Dorsolateral prefrontal cortex (tissue), 122 donors: ENCODE measurements at places on chromosomes 13 and 19.
A peak's percentile ranks its signal among the peaks of the same experiment; 100 is the strongest.

- no peak for DNase-seq
Measured at GRCh38 chr19:34265221-34265650, 10.9 kb downstream of the GARRE1 start.

DNA sequence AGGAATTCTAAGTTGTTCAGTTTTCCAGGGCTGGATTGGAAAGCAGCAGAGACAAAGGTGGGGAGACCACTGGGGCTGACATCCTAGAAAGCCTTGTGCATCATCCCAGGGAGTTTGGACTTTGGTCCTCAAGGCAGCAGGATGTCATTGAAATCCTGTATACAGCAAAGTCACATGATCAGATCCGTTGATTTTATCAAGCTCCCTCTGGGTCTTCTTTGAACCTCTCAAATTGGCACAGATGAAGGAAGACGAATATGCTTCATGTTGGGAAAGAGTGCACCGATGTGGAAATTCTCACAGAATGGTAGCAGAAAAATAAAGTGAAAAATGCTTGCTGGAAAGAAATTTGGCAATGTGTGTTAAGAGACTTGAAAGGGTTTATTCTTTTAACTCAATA lies 149.8 kb upstream of the TMTC4 start:
- no peak for DNase-seq

DNA sequence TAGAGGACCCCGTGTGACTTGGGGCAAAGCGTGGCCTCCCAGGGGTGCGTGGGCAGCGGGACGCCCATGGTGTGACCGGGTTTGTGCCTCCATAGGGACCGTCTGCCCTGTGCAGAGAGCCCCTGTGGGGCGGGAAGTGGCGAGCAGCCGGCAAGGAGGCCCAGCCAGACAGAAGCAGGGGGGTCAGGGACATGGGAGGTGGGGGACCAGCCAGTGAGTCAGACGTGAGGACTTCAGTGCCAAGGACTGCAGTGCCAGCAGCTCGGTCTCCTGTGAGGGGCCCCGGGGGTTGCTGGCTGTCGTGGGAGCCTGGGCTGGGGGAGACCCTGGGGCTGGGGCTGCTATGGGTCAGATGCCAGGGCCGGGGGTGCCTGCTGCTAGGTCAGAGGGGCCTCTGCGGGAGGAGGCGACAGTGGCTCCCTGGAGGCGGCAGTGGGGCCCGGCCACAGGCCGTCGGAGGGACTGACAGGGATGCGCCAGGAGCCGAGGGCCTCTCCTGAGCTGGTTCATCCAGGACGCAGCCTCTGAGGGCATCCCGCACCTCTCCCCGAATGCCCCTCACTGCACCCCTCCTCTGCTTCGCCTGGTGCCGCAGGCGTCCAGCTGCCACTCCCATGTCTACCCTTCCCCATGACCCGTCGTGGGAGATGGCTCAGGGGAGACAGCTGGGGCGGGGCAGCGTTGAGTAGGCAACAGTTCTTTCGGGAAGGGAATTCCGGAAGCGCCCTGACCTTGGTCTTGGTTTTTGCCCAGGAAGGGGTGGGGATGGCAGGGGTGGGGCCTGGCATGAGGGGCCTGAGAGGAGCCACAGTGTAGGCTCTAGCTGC lies 80.0 kb downstream of the KDM4B start:
- DNase-seq, result no peak

DNA sequence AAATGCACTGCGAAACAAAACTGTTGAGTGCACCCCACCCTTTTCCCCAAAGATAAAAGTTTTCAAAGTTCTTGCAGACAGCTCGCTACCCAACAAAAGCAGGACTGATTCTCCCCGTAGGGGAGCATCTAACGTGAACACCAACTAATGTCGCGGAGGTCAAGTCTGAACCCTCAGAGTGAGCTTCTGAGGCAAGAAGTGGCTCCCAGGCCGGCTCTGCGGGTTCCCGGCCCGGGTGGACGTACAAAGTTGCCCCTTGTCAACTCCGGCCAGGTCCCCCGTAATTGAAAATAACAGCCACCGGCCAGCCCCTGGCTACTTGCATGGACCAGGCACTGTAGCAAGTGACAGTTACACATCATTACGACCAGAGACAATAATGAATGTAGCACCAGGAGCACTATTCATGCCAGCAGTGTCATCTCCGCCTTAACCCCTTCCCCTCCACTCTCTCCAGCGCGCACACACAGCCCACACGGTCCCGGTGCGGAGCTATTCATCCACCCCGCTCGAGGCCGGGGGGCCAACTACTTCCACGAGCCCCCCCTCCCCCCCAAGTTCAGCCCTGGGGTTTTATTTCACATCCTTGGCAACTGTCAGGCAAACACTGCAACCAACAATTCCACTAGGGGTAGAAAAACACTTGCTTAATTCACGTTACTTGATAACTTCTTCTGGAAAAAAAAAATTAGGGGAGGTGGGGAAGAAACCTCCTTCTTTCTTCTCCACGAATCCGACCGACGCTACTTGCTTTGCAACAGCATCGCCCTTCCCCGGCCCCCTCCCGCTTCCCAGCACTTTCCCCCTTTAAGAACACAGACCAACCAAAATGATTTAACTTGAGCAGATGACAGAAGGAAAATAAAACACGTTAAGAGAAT lies 1.2 kb downstream of the KLF12 start:
- peak; percentile 23 for DNase-seq

DNA sequence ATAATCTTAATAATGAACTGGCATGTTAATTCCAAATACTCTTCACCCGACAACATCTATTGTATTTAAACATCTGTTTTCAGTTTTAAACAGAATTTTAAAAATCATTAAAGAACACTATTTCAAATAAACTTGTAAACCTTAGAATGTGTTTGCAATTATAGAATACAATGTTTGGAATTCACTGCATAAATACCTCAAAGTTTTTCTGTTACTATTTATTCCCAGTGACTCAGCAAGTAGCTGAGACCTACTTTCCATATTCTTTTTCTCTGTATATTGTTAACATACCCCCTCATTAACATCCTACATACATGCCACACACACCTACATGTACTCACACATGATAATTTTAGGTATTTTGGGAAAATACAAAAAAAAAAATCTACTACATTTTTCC lies 1134.3 kb downstream of the SLITRK1 start:
- DNase-seq, result no peak

DNA sequence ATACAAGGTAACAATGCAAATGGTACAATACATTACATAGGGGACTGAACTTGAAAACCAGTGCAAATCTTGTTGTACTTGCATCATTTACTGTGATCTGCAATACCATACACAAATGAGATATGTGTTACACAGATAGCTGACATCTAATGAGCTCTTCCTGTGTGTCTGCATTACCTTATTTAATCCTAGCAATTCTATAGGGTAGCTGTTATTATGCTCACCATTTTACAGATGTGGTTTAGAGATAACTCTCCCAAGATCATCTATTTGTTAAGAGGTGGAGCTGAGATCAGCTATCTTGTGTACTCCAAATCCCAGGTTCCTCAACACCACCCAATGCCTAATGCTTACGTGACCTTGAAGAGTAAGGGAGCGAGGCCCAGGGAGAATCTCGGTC lies 21.4 kb upstream of the SERP2 start:
- DNase-seq, result no peak

DNA sequence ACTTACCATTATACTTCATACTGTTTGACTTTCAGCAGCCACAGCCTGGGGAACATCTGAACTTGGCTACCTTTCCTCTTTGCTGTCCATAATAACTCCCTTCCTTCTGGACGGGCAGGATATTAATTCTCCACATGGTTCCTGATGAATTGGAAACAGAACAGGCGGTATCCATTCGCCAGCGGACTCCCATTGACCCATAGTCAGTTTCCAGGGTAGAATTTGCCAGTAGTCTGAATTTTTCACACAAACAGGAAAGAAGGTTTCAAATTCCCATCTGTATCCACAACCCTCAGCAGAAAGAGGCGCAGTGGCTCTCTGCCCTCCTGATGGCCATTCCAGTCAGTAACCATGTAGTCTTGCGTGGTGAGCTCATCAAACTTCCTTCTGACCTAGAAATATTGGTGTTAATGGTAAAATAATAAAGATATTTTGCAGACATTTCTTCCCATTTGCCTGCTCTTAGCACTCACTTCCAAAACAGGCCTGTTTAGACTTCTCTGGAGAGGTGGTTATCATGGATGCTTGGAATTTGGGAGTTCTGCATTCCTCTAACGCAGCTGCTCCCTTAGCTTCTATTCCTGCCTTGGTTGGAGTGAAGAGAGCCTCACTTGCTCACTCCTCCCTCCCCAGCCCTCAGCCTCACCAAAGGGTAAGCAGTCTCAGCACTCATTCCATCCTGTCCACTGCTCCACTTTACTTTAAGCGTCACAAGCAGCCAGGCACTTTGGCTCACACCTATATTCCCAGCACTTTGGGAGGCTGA lies 75.0 kb upstream of the OXGR1 start:
- DNase-seq, result no peak

- DNase-seq, result no peak
Measured at GRCh38 chr19:21028969-21029268, 8.5 kb downstream of the ZNF430 start.

GRCh38 chr19:46471116-46471733 lies at the start of gene PNMA8A:
PNMA8A (minus strand) TSS chr19:46471563; CDS start chr19:46471035, 528 bp downstream.
- peak; percentile 72 for DNase-seq

GRCh38 chr19:44807652-44808462 lies 1.0 kb upstream of the BCAM start:
- no peak for DNase-seq

- no peak for DNase-seq
Measured at GRCh38 chr13:26299168-26299750, 45.3 kb downstream of the CDK8 start.

GRCh38 chr13:105446197-105446596 lies 1089.3 kb downstream of the EFNB2 start:
- DNase-seq, result no peak

GRCh38 chr13:99648066-99648665 lies 146.9 kb downstream of the TM9SF2 start:
- DNase-seq, result no peak

DNA sequence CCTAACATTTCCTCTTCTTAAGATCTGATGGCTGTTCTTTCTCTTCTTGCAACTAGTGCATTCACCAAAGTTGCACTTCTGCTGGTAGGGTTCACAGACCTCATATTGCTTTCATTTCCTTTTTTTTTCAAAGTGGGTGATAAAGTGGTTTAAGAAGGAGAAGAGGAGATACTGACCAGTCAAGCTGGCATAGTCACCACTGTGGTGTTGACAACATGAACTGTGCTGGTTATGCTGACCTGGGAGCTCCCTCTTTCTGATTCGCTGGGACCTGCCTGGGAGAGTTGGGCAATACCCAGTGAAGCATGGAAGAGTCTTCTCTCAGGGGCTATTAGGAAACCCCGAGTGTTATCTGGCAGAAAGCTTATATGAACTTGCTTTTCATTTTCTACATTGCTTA lies 222.9 kb downstream of the SLITRK5 start:
- no peak for DNase-seq

DNA sequence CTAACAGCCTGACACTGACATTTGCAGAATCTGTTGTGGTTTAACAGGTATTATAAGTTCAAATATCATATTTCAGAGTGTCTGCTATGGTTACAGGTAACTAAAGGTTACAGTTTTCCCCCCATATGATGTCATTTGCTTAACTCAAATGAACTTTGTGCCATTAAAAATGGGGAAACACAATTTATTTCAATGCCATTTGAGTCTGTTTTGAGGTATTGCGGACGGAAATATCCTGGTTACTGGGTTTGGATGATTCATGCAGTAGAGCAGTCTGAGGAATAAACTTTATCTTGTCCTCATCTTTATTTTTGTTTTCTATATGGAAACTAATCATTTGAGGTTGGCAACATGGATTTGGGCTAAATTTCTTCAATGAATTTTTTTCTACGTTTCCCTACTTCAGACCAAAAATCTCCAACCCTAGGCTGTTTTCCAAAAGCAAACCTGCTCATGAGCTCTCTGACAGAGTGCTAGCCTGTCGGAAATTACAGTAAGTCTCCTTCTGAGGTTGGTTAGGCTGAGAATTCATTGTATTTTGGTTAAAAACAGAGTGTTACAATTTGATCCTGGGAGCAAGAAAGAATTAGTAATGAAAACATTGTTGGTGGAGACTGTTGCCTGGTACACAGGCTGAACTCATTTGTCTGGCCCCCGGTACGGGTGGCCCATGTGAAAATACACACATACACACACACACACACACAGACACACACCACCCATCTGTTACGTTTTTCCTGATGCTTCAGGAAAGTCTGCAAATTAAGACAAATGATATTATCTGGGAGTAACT lies 66.1 kb downstream of the AKAP11 start:
- no peak for DNase-seq

DNA sequence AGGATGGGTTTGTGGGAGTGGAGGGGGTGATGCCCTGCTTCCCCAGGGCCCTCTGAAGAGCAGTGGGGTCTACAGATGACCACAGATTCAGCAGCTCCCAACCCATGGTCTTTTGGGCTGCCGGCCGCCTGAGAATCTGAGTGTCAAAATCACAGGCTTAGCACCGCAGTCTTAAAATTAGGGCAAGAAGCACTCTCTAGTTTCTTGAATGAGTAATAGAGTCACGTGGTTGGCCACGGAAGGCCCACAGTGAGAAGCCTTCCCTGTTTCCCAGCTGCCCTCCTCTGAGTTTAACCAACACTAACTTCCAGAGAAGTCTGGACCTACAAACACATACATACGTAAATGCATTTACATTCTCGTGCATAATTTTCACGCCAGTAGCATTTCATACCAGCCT lies 5.2 kb downstream of the PRMT1 start:
- no peak for DNase-seq

- DNase-seq, result peak; percentile 85
Measured at GRCh38 chr19:45955905-45956608, 17.6 kb downstream of the NOVA2 start.

DNA sequence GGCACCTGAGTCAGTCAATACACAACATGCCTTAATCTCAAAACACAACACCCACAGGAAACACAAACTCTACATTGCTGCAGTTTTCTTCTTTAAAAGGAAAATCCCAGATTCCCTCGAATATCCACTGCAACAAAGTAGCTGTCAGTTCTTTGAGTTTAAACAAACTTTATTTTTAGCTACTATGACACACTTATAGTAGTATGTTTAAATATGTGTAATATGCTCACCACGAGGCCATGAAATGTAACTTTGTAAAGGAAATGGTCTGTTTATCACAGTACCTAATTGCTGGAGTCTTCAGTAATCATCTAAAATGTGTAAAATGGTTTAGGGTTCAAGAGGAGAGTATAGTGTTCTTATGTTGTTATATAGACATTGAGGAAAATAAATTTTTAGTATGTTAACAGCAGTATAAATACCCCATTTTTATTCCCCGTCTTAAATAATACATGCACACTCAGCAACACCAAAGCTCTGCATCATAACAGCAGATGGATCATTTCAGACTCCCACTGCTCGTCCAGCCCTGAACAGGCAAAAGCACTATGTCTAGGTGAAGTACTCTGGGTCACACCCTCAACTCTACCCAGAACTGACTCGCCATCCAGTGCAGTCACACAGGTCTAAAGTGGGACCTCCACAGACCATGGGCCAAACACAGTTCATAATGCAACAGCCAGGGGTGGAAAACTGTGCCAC lies 20.6 kb downstream of the TUBGCP3 start:
- DNase-seq, result no peak

DNA sequence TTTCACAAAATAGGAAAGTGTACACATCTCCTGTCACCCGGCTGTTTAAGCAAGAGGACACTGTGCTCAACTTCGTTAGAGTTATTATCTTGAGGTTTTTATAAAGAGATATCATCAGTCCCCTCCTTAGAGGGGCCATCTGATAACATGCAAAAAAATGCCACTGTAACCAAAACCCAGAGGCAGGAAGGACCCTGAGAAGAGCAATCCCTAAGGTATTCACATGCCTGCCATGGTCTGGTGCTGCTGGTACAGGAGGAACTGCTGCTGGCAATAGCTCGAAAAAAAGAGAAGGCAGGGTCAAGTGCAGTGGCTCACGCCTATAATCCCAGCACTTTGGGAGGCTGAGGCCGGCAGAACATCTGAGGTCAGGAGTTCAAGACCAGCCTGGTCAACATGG lies 12.8 kb upstream of the CEACAM3 start:
- DNase-seq, result no peak
